ENCODE measurements at places on chromosomes 1 and 21. TPM values are rescaled to one million over a fixed set of nuclear protein-coding genes. Genes with fewer than 3 reads are reported as not detected.
A peak's percentile ranks its signal among the peaks of the same experiment; 100 is the strongest.

Gene PERM1
- not detected for total RNA-seq

Gene EVA1C
- total RNA-seq: 24.4 TPM

Gene COL11A1
- total RNA-seq: 2.6 TPM

Gene DHCR24
- total RNA-seq: 32.3 TPM

Gene PLA2G2D
- total RNA-seq: not detected

Gene DDR2
- 20.8 TPM for total RNA-seq

Gene SERPINC1
- not detected for total RNA-seq

Gene UBL4B
- total RNA-seq: not detected

Gene RCSD1
- total RNA-seq: 4.7 TPM

Gene MATN1
- total RNA-seq: not detected

Gene SLAMF7
- total RNA-seq: 0.26 TPM

Gene FMO3
- total RNA-seq: 2.6 TPM

Gene DCST1
- not detected for total RNA-seq

Gene LCE2A
- not detected for total RNA-seq

Gene C1orf35
- 71.2 TPM for total RNA-seq

DNA sequence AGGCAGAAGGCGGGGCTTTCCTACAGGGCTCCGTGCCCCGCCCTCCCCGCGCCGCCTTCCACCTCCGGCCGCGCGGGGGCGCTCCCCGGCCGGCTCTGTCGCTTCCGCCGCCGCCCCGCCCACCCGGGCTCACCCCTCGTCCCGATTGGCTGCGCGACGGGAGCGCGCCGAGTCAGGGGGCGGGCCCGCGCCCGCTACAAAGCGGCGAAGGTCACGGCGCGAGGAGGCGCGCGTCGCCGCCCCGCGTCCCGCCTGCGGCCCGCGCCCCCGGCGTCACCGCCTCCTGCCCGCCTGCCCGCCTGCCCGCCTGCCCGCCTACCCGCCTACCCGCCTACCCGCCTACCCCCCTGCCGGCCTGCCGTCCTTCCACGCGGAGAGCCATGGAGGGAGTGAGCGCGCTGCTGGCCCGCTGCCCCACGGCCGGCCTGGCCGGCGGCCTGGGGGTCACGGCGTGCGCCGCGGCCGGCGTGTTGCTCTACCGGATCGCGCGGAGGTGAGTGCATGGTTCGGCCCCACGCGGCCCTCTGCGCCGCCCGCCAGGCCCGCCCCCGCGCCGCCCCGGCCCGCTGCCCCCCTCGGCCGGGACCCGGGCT, at the start of gene TMEM201:
TMEM201 (plus strand) TSS at position 361 of the 593 bp plus-strand sequence; CDS start at position 381, 20 bp downstream.
- DNase-seq: peak; percentile 96

DNA sequence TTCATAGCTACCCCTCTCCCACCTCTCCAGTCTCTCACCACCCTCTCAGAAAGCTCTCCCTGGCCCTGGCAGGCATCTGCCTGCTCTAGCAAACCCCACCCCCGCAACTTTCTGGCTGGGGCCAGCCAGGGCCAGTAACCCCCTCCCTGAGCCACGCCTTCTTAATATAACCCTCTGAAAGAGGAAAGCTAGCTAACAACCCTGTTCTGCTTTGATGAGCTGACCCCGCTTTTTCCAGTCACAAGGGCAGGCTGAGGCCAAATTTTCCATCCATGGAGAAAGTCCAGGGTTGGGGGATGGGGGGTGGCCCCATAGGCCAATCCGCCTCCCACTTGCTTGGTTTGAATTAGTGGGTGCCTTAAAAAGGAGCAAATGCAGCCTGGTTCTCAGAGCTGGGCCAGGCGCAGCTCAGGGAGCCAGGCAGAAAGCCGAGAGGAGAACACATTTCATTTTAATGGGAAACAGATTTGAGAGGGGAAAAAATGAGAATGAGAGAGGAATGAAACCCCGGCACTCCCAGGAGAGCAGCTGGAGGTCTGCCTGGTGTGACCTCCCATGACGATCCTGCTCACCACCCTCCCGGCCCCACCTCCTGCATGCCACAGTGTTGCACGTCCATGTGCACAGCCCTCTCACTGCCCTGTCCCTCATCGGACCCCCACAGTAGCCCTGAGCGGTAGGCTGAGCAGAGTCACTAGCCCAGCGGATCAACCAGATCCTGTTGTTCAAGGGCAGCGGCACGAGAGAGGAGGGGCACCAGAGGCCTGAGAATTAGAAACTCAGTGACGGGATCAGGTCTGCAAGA, 62.3 kb downstream of the OPTC start:
- DNase-seq: peak; percentile 22

- peak; percentile 23 for DNase-seq
Measured at GRCh38 chr1:24317956-24318614, 1.1 kb upstream of the GRHL3 start.

DNA sequence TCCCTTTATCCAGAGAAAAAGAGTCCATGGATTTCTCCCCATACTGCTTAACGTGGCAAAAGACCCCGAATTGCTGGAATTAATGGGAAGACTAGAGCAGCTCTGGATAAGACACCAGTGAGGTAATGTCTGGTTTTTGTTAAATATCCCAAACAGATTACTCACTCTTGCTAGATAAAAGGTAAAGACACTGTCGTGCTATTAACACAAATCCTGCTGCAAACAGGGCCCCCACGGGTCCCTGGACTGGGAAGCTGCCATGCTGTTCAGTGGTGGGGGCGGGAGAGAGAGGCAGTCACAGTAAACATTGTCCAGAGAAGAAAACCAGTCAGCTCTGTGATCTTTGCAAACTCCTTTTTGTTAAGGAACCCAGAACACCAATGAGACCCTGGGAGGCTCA, 15.2 kb upstream of the SRP9 start:
- no peak for DNase-seq

GRCh38 chr1:1098681-1099421, 17.0 kb downstream of the C1orf159 start:
- DNase-seq: no peak

DNA sequence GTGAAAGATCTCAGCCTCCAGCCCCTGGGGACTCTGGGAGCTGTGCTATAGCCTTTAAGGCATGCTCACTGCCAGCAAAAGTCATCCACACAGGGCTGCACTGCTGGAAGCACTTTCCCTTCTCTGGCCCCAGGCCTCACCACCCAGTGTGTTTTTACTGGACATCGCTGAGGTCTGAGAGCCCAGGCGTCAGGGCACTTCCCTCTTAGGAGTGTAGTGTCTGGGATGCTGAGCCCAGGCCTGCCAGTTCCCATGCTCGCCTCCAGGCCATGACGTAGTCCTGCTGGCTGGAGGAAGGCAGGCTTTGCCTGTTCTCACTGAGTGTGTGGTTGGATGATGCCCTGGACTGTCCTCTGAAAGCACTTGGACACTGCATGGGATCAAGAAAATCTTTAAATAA, 101.2 kb downstream of the GDAP2 start:
- DNase-seq: peak; percentile 27

DNA sequence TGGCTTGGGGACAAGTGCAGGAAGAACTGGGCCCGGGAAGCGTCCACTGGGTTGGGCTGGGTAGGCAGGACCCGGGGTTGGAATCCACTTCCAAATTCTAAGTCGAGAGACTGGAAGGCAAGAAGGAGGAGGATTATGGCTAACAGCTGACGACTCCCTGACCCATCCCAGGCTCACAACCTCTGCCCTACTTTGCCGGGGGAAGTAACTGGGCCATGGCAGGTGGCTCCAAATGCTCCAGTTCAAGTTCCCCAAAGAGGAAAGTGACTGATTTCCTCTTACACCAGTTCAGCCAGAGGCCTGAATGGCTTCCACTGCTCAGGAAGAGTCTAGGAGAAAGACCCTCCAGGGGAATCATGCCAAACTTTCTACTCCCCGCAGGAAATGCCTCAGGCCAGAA, 11.4 kb downstream of the EMC1 start:
- DNase-seq: no peak

- DNase-seq: no peak
Measured at GRCh38 chr1:116513956-116514355, 56.9 kb downstream of the CD58 start.

DNA sequence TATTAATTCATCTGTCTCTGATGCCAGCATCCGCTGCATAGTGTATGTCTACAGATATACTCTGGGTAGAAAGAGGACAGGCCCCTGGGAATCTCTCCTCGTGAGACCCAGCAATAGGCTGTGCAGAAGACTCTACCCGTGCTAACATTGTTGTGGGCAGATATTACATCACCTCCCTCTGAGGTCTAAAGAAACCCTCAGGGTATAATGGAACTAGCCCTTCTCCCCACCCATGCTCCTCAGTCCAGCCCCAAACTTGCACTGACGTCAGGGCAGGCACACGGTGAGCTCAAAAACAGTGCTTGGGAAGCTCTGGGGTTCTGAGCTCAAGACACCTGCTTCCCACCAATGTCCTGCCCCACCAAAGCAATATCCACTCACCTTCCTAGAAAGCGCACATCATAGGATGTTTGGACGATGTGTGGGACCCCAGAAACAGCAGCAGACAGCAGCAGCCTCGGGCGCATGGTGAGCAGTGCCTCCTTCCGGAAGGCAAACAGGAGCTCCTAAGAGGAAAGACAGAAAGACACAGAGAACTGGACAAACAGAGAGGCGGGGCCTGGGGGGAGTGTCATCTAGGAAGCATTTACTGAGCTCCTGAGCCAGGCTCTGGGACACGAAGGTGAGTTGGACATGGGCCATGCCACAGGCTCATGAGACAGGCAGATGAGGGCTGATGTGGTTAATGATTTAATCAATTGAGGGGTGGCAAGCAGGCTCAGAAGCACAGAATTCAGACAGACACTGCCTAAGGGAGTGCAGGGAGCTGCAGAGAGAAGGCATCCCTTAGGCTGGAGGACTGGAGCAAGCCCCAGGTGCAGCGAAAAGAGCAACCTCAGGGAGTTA, 4.8 kb downstream of the OVGP1 start:
- DNase-seq: peak; percentile 52

GRCh38 chr1:58290685-58291372, 255.7 kb downstream of the OMA1 start:
- DNase-seq: no peak

GRCh38 chr1:20008391-20008841, 29.0 kb upstream of the PLA2G2A start:
- peak; percentile 67 for DNase-seq

DNA sequence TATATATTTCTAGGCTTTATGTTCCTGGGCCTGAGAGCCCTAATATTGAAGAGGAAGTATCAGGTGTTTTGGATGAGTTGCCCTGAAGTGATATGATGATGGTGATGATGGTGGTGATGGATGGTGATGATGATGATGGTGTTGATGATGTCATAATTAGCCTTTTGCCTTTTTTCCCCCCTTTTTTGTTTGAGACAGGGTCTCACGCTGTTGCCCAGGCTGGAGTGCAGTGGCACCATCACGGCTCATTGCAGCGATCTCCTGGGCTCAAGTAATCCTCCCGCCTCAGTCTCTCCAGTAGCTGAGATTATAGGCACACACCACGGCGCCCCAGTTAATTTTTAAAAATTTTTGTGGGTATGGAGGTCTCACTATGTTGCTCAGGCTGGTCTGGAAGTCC, 76.5 kb downstream of the CNST start:
- DNase-seq: no peak

DNA sequence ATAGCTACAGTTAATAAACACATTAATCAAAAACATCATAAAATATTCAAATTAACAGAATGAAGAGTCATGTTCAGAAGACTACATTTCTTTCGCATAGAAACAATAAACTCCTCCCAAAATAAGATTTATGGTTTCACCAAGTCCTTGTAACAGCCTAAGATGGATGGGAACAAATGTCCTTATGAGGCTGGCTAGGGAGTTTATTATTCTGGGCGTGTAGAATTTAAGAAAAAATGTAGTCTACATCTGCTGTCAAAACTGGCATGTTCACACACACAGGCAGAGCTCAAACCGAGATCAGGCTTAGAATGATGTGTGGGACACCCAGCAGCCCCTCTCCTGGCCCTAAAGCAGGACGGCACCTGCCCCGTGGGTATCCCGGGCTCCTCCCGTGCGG, 101.1 kb downstream of the NPHP4 start:
- DNase-seq: no peak

- DNase-seq: no peak
Measured at GRCh38 chr1:32798679-32799416, 18.3 kb downstream of the YARS1 start.

DNA sequence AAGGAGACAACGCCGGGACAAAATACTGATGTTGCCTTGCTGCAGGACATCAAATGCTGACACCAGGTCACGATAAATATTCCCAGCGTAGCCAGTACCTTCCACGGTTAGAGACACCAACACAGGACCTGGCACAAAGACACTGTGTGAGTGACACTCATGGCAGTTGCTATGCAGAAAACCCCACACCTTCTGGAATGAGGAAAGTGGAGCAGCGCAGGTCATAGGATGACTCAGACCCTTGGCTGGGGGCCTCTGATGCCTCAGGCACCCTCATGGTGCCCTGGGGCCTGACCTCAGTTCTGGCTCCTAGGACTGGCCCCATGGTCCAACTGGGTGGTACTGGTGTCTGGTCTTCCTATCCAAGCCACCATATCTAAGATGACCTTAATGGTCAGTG, 7.0 kb downstream of the DCST2 start:
- DNase-seq: no peak

DNA sequence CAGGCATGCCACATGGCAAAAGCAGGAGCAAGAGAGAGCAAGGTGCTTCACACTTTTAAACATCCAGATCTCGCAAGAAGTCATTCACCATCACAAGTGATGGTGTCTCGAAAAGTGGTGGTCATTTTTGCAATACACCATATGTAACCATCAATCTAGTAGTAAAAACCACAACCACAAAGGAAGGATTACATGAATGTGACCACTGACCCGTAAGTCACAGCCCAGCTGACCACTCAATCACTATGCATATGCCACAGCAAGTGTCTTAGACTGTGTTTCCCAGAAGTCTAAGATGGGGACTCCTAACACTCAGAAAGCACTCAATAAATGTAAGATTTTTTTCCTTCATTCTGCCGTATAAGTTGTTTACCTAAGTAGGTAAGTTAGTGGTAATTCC, 76.9 kb downstream of the FH start:
- no peak for DNase-seq

DNA sequence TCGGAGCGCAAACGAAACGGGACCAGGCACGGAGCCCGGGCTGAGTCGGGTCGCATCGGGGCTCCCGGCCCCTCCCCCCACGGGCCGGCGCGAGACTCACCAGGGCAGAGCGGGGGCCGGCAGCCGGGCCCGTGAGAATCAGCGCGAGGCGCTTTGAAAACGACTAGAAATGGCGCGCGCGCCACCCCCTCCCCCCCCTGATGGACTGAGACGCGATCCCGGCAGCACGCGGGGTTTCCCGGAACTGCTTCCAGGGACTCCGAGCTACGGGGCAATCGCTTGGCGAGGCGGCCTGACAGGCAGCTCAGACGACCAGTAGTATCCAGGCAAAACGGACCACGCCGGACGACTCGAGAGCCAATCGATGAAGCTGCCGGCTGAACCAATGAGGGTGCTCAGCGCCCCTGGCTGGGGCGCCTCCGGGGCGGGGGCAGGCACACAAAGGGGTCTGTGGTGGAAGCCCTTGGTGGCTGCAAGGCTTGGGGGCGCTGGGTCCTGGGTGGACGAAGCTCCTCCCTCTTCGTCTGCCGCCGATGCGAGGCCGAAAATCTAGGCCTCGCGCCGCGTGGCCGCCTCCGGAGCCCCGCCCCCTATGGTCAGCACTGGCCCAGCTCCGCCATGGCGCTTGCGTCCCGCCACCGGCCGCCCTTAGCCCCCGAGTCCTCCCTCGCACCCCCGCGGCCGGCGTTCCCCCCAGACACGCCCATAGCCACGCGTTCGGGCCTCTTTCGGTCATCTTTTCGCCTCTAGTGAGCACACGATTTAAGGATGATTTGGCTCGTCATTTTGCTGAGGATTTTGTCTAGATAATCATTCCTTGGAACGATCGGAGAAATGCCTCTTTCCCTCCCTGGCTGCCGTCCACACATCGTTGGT, at the start of gene HNRNPR:
HNRNPR (minus strand) TSS at position 174 of the 876 bp plus-strand sequence. CDS start 3,276 bp downstream, outside the sequence.
- peak; percentile 100 for DNase-seq
